ENCODE measurements at places on chromosomes 6 and 20. TPM values are rescaled to one million over a fixed set of nuclear protein-coding genes. Genes with fewer than 3 reads are reported as not detected.

Gene LTB
- total RNA-seq, result not detected

Gene MARCKS
- total RNA-seq, result 256 TPM

Gene RNF8
- total RNA-seq, result 18.6 TPM

Gene OR2B6
- total RNA-seq, result not detected

Gene FAM50B
- total RNA-seq, result 1.6 TPM

Gene CCN2
- 1,334 TPM for total RNA-seq

Gene SLC35B2
- total RNA-seq, result 83.1 TPM

Gene SULF2
- total RNA-seq, result 85.7 TPM

Gene TEAD3
- 56.8 TPM for total RNA-seq

Gene SAMD5
- total RNA-seq, result 9.2 TPM

Gene LAMA2
- total RNA-seq, result 1.9 TPM

Gene HSPA1L
- total RNA-seq, result 1.5 TPM

Gene PNPLA1
- not detected for total RNA-seq

- DNase-seq, result no peak
Observed at GRCh38 chr6:75196081-75196687, 9.7 kb downstream of the COL12A1 start.

DNA sequence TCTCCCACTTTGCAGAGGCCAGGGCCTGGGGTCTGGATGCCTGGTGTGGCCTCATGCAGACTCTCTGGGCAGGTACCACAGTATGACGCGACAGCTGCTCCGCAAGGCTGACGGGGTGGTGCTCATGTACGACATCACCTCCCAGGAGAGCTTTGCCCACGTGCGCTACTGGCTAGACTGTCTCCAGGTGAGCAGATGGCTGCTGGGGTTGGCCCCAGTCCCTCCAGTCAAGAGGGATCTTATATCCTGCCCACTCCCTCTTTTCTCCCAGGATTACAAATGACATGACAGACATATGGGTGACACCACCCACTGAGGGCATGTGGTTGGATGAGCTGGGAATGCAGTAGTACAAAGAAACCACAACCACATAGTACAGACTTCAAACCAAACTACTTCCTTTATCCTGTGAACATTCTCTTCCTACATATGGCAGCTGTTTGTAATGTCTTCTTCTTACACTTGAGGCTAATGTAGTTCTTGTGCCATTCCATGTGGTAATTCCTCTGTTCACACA is 29.9 kb downstream of the RAB44 start:
- peak; percentile 56 for DNase-seq

GRCh38 chr6:98529364-98529763 is 305.0 kb upstream of the POU3F2 start:
- no peak for DNase-seq

DNA sequence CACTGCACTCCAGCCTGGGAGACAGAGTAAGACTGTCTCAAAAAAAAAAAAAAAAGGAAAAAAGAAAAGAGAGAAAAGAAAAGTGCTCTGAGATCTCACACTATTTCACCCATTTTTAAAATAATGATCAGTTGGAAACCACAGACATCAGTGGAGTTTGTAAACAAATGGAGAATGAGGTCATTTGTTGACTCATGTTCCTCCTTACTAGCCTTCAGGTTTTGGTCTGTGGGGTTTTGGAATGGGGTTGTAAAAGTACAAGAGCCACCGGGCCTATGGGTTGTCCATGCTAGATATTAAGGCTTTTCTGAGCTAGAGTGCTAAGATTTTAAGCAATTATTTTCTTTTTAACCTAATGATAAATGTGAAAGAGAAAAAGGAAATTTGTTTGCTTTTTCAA is 104.4 kb upstream of the PRL start:
- DNase-seq, result no peak

GRCh38 chr20:39021748-39022147 is 59.6 kb downstream of the DHX35 start:
- no peak for DNase-seq

DNA sequence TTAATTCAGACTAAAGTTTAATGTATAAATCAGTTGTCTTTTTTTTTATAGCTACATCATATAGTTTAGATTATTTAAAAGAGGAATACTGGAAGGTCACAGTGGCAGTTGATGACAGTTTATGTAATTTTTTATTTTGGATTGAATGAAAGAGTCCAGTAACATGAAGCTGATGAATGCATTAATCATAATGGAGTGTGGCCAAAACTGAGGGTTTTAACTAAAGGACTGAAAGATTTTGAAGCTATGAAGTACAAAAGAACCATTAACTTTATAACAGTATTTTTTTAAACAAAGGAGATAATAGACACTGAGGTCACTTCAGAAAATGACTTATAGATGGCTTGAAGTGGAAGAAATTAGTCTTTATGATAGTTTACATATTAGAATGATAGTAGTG is 41.3 kb downstream of the TRMT11 start:
- DNase-seq, result no peak

DNA sequence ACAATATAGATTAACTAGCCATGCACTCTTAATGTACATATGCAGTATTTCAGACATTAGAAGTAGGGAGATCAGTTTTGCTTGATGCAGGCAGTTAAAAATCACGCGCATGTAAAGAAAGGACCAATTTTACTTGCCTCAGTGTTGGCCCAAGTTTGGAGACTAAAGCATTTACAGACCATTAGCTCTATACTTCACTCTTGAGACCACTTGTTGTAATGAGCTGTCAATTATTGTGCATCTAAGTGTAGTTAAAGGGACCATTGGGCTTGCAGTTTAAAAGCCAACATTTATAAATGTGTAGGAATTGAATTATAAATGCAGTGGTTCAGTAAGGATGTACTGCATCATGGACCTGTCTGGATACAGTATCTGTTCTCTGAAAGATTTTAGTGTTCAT is 53.7 kb downstream of the PLCB4 start:
- no peak for DNase-seq

- no peak for DNase-seq
Observed at GRCh38 chr6:128663238-128663637, 142.8 kb upstream of the PTPRK start.

GRCh38 chr20:34507702-34508413 is 8.4 kb upstream of the DYNLRB1 start:
- DNase-seq, result no peak

DNA sequence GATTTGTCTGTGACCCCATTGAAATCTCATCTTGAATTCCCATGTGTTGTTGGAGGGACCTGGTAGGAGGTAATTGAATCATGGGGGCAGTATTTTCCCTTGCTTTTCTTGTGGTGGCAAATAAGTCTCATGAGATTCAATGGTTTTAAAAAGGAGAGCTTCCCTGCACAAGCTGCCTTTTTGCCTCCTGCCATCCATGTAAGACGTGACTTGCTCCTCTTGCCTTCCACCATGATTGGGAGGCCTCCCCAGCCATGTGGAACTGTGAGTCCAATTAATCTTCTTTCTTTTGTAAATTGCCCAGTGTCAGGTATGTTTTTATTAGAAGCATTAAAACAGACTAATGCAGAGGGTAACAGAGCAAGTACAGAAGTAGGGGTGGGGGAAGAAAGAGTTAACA is 1097.0 kb upstream of the ADGRB3 start:
- DNase-seq, result no peak

- DNase-seq, result no peak
Observed at GRCh38 chr6:72748759-72749158, 126.9 kb downstream of the KCNQ5 start.

DNA sequence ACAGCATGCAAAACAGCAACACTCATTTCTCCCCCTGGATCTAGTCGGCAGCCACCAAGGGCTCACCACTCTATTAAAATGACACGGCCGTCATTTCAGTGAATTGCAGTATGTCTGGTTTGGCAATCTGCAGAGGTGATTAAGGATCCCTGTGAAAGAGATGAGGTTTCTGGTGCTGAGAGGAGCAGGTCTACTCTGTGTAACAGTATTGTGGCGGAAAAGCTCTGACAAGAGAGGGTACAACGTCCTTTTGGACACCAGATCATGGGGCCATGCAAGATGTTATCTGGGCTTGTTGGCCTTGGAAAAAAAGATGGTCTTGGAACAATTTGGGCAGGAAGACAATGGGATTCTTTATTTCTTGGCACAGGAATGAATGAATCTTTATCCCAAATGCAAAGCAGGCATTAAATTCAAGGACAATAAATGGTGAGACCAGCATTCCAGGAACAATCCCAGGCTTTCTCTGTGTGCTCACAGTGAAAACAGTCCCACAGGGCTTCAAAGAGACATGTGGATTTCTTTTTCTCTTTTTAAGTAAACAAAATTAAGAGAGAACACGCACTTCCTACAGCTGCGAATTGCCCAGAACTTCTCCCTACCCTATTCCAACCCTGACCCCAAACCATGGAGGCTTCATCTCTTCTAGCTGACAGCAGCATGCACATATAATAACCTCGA is 33.7 kb upstream of the ADGRF1 start:
- DNase-seq, result no peak

- no peak for DNase-seq
Observed at GRCh38 chr6:2706558-2706957, 44.2 kb downstream of the MYLK4 start.

DNA sequence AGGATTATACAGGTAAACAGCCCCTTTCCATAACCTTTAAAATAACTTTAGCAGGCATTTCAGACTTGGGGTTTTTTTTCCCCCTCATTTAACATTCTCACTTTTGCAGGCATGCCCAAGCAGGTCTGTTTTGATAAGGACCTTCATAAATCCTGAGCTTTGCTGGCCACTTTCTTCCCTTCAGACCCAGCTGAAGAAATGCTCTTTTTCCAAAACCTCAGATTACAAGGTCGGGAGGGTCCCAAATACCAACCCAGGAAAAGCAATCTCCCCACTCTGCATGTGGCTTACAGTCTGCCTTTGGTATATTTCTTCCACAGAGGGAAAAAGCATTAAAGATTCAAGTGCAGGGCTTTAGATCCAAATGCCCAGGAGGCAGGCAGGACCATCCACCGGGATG is 6.8 kb downstream of the NFATC2 start:
- DNase-seq, result no peak

GRCh38 chr6:37663019-37663810 is 34.5 kb downstream of the MDGA1 start:
- peak; percentile 40 for DNase-seq

DNA sequence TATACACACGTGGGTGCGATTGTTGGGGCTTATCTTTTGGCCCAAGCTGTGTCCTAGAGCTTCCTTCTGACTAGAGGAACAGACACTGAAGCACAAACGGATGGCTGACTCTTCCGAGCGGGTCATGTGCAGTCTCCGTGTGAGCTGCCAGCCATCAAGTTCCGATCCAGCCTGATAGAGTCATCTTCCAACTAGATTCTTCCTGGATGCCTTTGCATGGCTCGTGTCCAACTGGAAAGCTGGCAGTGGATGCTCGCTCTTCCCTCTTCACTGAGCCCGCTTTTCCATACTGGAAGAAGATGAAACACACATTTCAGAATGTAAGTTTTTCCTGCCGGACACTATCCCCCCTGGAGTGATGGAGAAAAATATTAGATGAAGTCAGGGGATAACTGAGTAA is 148.1 kb downstream of the SCML4 start:
- DNase-seq, result no peak

GRCh38 chr20:1414982-1415381 is 22.1 kb upstream of the FKBP1A start:
- DNase-seq, result no peak

DNA sequence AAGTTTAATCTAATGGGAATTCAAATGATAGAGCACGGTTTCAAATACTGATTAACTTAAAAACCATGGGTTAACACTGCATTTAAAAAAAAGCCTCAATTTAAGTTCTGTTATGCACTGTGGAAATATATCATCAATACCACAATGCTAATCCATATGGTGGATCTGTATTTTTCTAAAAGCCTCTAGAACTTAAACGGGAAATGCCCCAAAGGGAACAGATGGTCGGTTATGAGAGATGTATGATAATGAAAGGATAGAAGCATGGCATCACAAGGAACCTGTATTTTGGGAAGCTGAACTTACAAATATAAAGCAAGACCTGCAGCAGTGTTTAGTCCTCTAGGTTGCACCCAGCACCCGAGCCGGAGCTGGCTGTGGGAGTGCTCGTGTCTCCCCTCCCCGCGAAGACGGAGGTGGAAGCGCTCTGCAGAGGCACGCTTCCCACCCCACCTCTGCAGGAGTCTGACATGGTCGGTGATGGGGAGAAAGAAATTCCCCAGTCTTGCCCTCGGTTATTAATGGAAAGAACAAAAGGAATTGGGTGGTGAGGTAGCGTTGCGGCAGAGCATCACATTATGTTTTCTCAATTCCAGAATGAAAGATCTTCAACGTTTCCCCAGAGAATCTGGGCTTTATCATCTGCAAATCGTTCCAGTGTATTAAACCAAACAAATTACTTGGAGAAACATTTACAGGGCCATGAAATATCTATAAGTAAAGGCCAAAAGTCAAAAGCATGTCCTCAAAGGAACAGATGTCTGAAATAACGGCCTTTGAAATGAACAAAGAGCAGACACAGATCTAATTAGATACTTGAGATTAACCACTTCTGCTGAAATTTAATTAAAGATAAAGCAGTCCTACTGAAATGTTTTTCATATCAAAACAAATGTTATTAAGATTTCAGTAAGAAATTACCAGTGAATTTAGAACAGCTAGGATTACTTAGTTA is 103.1 kb upstream of the POPDC3 start:
- DNase-seq, result no peak

DNA sequence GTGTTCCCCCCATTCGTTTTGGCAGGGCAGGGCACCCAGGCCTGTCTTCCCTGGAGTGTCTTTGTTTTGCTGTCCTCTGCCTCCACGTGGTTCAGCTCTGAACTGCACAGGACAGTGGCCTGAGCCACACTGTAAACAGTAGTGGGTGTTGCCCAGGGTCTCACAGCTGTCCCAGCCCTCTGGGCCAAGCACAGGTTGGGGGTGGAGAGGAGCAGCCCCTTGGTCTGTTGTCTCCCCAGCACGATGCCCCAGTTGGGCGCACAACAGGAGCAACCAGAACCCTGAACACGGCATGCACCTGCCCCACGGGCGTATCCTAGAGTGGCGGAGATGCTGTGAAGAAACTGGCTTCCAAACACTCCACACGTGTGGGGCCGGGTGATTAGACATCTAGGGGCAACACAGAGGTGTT is 14.4 kb downstream of the CCDC167 start:
- DNase-seq, result no peak

DNA sequence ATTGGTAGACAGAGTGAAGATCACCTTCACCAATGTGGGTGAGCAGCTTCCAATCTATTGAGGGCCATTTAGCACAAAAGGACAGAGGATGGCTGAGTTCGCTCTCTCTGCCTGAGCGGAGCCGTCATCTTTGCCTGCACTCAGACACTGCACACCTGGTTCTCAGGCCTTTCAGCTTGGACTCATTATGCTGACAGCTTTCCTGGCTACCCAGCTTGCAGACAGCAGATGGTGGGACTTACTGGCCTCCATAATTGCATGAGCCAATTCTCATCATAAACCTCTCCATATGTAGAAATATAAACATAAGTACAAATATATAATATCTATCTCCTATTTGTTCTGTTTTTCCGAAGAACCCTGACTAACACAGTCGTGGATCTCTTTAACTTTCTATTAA is 13.7 kb downstream of the TBXT start:
- DNase-seq, result no peak

Data from chondrocyte (in vitro differentiated cells).